T-helper 2 cell treated with Interferon-gamma antibody and Interleukin-4, amounts not matched to agents 5 μg/mL and 100 μg/mL, for 36 hours (primary cell): ENCODE measurements at places on chromosomes 7 and 10.

DNA sequence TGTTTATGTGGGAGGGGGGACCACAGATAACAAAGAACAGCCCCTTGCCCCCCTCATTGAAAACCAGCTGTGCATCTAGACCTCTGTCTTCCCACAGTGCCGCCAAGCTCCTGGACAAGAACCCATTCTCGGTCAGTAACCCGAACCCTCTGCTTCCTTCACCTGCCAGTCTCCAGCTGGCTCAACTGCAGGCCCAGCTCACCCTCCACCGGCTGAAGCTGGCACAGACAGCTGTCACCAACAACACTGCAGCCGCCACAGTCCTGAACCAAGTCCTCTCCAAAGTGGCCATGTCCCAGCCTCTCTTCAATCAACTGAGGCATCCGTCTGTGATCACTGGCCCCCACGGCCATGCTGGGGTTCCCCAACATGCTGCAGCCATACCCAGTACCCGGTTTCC, 91.0 kb upstream of the PDCD4 start:
- DNase-seq = no peak

DNA sequence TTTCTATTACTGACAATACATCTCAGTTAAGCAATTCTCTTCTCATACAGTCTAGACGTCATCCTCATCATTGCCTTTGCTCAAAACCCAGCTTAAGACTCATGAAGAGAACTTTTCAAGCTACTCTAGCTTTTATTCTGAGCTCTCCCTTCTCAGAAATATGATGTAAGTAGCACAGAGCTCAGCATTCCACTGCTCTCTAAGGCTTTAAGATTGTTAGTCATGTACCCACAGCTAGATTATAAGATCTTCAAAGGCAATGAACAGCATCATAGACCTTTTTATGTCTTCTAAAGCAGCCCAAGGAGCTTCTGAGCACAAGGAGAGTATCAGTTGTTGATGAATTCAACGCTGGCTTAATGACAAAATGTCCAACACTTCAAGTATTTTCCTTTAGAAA, 119.3 kb downstream of the NRP1 start:
- no peak for DNase-seq

DNA sequence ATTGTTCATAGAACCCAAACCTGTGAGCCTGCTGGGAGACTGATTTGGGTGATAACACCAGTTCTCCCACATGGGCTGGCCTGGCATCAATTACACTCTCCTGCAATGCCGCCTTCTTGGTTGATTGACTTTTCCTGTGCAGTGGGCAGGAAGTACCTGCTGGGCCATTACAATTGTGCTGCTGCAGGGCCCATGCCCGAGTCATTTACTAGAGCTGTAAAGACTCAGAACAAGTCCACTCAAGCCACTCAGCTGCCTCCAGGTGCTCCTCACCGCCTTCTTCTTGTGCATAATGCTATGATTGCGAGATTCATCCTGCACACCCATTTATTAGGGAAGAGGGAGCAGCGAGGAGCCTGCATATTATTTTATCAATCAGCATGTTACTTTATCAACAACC, 264.0 kb downstream of the TCERG1L start:
- no peak for DNase-seq

GRCh38 chr10:1488970-1489548, 248.3 kb downstream of the ADARB2 start:
- DNase-seq = no peak

- DNase-seq = no peak
These were observed 78.1 kb upstream of the IMMP2L start for GRCh38 chr7:111640416-111640815.

DNA sequence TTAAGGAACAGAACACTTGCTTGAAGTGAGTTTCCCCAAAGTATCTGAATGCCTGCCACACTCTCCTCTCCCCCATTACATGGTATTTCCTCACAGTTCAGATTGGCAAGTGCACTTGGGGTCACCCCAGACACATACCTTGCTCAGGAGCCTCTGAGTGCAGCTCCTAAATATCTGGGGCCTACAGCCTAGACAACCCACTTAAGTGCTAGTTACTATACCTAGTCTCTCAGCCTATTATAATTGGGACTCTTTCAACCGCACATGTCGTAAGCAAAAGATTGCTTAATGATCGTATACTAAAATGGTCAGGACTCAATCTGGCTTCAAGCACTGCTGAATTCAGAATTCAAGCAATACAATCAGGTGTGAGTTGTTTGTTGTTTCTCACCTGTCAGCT, 19.9 kb downstream of the TMEM176B start:
- DNase-seq = no peak

DNA sequence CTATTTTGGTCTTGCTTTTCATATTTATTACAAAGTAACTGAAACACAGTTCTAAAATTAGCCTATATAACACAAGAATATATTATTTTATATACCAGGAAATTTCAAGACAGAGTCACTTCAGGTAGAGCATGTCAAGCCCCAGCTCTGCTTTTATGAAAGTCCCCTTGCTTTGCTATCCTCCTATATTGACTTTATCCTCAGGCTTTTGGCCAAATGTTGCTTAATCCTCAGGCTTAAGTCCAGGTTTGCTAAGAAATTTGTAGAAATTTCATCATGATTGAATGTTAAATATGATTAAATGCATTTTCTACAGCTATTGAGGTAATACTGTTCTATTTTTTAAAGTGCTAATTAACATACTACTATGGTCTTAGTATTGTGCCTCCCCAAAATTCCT, 227.6 kb downstream of the FZD1 start:
- no peak for DNase-seq

GRCh38 chr7:121204537-121204936, 124.3 kb upstream of the WNT16 start:
- no peak for DNase-seq

DNA sequence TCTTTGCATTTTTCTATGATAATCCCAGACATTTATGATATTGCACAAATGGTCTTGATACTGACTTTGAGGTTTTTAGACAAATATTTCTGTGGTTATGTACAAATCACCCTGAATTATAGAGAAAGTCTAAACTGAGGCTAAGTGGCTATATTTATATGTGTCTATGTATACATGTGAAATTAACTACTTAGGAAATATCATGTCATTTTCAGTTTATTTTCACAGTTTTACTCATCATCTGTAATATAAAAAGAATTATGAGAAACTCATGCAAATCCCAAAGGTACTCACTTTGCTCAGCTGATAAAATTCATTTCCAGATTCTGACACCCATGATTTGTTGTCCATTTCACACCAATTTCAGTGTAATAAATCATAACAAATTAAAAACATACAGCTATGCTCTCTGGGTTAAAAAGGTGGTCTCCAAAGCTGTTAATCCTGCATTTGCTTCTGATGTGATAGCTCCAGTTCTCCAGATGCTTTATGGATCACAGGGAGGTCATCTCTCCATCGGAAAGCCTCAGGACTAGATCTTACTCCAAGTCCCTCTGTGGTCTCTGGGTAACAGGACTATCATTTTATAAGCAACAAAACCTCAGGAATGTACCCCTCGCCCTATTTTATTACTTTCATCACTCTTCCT, 673.9 kb downstream of the PARD3 start:
- DNase-seq = no peak

- no peak for DNase-seq
These were observed 411.4 kb downstream of the PAXIP1 start for GRCh38 chr7:154591544-154591943.

DNA sequence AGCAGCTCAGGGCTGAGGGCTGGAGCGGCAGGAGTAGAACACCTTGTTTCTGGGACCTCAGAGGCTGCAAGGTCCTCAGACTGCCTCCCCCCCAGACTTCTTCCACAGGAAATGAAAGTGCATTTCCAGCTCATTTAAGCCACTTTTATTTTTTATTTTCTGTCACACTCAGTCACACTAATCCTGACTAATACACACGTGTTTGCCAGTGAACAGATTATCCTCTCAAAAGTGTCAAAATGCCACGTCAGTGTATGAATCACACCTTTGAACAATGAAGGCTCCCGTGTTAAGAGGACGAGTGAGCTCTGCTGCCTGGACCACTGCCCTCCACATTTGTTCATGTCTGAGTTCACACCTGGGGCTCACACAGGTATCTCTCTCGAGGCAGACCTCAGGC, 488.5 kb downstream of the DNAJB6 start:
- DNase-seq = no peak

DNA sequence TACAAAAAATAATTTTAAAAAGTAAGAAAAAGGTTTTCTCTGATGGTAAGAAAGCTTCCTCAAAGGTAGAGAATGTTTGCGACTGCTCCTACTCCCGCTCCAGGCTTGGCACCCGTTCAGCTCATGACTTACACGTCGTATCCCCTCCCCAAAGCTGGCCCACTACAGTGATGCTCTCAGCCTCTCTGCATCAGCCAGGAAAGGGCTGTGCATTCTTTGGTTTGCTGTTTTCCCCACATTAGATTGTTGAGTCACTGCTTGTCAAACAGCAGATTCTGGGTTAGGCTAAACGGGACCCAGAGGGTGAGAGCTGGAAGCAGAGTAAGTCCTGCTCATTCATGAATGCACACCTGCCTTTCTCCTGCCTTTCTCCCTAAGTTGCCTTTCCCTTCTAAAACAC, 54.7 kb upstream of the NMT2 start:
- no peak for DNase-seq

DNA sequence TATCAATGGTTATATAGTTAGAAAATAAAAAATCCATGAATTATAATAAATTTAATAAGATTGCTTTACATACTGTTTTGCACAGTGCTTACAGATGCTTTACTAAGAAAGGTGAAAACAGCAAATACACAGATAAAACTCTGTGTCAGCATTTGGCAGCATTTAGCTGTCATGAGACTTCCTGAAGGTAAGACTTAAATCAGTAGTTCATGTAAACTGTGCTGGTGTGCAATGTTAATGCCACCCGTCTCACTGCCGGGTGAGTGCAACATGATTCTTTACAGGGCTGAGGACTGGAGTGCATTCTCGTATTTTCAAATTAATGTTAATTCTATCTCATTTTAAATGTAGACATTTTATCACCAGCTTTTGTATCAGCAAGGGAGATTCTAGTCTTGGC, 326.2 kb upstream of the POT1 start:
- DNase-seq = no peak

DNA sequence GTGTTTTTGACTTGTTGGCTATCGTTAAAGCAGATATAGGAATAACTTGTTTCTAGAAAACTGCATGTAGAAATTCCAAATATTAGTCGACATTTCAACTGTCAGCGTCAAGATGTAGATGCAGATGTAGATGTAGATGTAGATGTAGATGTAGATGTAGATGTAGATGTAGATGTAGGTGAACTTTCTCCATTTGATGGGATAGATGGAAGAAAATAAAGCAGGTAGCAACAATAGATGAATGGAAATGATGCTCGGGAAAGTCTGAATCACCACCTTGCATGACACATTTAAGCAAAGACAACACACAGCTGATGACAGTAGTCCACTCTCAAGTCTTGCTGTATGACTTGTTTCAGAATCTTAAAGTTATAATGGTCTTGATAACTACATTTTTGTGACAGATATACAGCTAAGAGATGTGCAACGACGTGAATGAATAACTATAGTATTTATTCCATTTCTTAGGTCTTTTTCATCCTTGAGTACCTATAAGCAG, 53.5 kb downstream of the SND1 start:
- DNase-seq = no peak

GRCh38 chr7:568031-568951, 48.6 kb upstream of the PDGFA start:
- no peak for DNase-seq

DNA sequence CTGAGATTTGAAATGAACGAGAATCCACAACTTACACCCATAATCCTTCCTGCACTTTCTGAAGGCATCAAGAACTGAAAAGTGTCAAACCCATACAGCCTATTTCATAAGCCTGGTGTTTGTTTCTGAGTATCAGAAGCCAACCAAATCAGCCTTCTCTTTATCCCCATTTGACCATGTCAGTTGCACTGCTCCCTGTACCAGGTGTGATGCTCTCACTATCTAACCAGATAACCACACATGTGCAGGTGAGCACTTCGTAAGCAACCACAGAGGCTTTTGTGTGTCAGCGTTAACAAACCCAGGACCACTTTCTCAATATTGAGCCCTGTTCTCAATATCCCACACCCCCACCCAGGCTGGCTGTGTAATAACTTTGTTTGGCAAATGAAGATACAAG, 114.4 kb downstream of the DOCK4 start:
- DNase-seq = no peak

DNA sequence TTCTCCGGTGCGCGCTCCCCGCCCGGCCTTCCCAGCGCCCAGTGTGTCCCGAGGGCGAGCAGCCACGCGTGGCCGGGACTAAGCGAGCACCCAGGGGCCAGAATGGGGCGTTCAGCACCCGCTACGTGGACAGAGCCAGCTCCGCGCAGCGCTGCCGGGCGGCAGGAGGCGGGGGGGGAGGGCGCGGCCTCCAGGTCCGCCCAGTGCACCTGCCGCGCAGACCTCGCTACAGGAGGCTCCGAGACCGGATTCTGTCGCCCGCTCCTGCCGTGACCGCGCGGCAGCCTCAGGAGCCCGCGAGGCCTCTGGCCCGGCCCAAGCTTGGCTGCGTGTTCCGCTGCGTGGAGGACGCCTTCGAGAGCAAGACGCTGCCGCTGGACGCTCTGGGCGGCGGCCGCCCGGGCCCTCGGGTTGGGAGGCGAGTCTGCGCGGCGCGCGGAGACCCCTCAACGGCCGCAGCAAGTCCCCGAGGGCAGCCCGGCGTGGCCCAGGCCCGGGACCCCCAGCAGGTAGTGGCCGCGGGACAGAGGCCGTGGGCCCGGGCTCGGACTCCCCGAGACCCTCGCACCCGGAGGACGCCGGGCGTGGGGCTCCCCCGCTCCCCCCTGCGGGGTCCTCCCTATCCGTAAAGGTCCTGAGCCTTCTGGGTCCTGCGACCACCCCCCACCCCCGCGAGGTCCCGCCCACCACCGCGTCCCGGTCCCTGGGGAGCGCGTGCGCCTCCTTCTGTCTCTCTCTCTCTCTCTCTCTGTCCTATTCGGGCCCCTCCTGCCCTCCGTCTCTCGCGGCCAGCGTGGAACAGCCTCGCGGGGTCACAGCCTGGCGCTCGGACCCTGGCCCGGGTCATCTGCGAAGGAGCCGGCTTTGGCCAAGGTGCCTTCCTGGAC, 904 bp upstream of the DPYSL4 start:
- DNase-seq = peak; percentile 59

DNA sequence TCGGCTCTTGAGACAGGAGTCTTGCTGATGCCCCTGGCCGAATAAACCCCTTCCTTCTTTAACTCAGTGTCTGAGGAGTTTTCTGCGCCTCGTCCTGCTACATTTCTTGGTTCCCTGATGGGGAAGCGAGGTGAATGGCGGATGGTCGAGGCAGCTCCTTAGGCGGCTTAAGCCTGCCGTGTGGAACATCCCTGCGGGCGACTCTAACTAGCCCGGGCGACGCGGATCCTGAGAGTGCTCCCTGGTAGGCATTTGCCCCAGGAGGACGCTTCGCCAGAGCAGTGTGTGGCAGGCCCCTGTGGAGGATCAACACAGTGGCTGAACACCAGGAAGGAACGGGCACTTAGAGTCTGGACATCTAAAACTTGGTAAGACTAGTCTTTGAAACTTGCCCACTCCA, 12.0 kb upstream of the EPHB4 start:
- DNase-seq = no peak

- no peak for DNase-seq
These were observed 838 bp upstream of the DLX6 start for GRCh38 chr7:97004247-97005182.

GRCh38 chr10:104546336-104546735, 94.8 kb upstream of the SORCS3 start:
- no peak for DNase-seq
